GM12865 (cell line): ENCODE measurements at places on chromosomes 7 and 10.

DNA sequence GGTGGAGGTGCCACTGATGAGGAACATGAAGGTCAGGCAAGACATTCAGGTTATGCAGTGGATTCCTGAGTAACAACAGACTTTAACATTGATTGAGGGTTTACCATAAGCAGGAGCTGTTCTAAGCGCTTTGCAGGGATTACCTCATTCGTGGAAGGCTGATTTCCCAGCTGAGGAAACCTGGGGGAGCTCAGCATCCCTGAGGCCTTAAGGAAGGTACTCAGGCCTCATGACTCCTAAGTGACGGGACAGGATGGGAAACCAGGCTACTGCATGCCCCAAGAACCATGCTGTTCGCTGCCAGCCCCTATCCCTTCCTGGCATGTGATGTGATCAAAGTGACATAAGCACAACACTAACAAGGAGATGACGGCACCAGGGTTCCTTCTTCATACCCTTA, 143.6 kb upstream of the NFE2L3 start:
- DNase-seq = no peak

GRCh38 chr7:7566651-7567611, at the start of gene MIOS:
MIOS (plus strand) TSS chr7:7566884; CDS start chr7:7572476, 5,592 bp downstream.
- peak; percentile 94 for DNase-seq

- no peak for DNase-seq
Observed at GRCh38 chr10:109933984-109934565, 10.8 kb upstream of the XPNPEP1 start.

- DNase-seq = peak; percentile 13
Observed at GRCh38 chr10:24944512-24945255, 7.7 kb downstream of the PRTFDC1 start.

GRCh38 chr7:44798649-44799305, 2.3 kb downstream of the PPIA start:
- DNase-seq = no peak

DNA sequence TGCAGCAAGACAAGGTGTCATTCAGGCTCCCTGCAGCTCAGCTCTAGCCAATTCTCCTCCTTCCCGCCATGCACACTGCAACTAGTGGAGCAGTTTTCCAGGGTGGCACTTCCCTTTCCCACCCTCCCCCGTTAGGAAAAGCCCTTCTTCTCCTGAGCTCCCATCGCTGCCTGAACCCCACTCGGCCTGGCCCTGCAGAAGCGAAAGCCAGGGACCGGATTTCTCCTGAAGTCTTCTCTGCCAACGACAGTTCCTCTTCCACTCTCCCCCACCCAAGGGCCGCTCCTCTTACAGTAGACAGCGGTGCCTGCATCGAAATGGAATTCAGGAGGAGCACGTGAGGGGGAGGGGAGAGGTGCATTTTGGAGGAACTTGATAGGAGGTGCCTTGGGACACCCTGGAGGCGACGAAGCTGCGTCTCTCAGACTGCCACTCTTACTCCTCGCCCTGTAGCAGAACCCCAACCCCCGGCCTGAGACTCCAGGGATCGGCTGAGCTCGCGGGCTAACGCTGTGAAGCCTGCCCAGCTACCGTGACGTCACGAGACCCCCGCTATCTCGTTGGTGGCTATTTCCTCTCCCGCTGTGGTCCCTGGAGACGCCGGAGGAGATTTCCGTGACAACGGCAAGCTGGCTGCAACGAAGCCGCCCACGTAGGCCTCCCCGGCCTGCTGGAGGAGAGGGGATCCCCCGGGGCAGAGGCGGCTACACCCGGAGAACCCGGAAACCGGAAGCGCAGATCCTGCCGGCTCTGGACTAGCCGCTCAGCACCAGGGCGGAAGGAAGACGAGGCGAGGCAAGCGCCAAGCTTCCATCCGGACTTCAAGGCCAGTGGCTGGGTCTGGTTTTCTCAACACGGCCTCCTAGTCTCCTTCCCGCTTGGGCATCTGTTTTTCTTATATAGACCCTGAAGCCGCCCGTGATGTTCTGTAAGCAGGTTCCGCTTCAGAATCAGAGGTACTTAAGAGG, 109.7 kb downstream of the RALA start:
- DNase-seq = peak; percentile 99

GRCh38 chr7:43590862-43591557, 8.1 kb downstream of the STK17A start:
- DNase-seq = peak; percentile 93

- no peak for DNase-seq
Observed at GRCh38 chr7:85186083-85186520, 754 bp downstream of the SEMA3D start.

- DNase-seq = peak; percentile 38
Observed at GRCh38 chr7:112510001-112510742, 29.4 kb downstream of the LSMEM1 start.

DNA sequence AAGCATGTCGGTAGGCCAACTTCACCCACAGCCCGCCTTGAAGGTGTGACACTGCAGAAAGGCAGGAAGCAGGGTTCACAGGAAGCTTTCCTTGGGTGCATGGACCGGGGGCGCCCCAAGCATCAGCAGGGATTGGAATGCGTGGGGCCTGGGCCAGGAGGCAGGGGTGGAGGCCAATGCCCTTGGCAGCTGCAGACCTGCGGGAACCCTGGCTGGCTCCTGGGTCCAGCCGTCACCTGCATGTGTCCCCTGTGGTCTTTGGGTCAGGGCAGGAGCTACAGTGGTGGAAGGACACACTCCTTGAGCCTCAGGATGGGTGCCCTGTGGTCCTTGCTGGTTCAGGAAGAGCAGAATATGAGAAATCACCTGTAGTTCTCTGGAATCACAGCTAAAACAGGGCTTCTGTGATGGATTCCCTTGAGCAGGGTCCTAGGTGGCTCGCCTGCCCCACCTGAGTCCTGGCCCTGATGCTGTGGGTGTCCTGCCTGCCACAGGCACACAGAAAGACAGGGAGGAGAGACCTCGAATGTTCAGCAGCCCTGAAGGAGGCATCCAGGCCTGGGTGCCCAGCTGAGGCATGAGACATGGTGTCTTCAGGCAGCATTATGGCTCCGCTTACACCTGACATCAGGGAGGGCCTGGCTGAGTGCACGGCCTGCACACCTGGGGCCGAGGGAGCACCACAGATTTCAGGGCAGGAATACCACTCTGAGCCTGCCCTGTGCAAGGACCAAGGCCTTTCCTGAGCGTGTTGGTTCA, 15.1 kb downstream of the ANTXRL start:
- no peak for DNase-seq

- no peak for DNase-seq
Observed at GRCh38 chr7:76074972-76075370, 27.1 kb downstream of the MDH2 start.

DNA sequence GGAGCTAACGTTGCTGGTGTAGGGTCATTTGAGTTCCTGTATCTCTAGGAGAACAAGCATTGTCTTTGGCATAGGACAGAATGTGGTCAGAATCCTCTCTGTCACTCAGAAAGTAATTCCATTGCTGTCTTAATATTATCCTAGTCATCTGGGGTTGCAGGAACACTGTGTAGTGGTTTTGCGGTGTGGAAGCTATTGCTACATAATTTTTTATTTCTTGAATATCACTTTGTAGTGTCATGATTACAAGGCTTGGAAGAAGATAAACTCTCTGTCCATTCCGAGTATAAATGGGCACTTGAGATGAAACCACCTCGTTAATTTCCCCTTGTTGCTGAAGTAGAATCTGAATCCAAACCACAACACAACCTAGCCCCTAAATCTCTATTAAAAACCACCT, 919.2 kb downstream of the LRMDA start:
- no peak for DNase-seq

DNA sequence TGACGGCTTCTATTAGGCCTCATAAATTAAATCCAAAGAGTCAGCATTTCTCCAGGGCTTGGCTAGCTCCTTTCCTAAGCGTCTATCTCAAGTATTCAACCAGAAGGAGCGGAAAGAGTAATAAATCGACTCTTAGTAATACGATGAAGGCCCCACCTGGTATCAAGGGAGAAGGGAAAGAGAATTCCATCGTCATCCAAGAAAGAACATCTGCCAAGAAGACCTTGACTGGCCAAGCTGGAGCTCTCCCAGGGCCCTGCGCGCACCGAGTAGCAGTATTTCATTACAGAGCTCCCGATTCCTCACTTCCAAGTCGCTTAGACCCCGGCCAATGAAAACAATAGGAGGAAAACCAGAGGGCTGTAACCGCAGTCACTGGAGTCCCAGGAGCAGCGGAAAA, 178.0 kb upstream of the FRMD4A start:
- DNase-seq = no peak

DNA sequence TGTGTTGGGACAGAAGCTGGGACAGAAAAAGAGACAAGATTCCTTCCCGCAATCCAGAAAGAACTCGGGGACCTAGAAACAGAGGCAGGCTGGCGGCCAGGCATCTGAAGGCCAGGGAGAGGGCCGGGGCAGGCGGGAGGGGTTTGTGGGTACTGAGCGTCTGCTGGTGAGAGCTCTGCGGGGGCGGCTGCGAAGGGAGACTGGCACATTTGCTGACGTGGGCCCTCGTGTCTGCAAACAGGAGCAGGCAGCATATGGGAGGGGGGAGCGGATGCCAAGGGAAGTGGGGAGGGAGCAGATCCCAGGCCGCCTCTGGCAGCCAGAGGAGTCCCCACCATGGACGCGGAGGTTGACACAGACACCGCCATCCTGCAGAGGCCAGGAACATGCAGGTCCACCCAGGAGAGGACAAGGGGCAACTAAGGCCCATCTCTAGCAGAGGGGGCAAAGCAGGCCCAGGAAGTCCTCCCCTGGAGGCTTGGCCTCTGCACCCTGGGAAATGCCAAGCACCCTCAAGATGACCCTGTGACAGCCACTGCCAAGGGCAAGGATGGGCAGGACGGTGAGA, 32.2 kb downstream of the KCNH2 start:
- no peak for DNase-seq
